DMS 273 treated with DMSO at 0.1 percent for 48 hours (cell line): ENCODE measurements at places on chromosomes 2 and 18.

GRCh38 chr2:8927510-8928455 is 75.7 kb downstream of the MBOAT2 start:
- no peak for DNase-seq

DNA sequence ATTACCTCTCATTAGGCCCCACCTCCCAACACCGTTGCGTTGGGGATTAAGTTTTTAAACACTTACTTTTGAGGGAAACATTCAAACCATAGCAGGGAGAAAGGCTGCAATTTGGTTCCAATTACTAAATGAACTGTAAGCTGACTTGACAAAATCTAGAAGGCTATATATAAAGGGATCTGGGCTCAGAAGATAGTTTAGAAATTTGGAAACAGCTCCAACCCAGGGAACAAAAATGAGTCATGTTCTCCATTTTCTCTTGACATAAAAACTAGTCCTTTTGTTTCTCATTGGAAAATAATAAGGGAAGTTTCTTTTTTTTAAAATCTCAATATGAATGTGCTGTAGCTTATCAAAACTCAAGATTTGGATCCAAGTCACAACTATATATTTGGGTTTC is 17.5 kb downstream of the MOGAT1 start:
- no peak for DNase-seq

DNA sequence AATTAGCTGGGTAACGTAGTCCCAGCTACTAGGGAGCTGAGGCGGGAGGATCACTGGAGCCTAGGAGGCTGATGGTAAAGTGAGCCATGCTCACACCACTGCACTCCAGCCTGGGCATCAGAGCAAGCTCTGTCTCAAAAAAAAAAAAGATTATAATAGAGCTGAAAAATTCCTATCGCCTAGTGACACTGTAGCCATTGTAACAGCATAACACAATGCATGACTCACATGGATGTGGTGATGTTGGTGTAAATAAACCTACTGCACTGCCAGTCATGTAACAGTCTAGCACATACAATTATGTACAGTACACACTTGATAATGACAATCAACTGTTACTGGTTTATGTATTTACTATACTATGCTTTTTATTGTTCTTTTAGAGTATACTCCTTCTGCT is 39.6 kb downstream of the MGAT4A start:
- DNase-seq, result no peak

GRCh38 chr2:158507141-158507540 is 50.4 kb downstream of the PKP4 start:
- peak; percentile 85 for DNase-seq

GRCh38 chr18:25614168-25614567 is 262.2 kb upstream of the ZNF521 start:
- DNase-seq, result no peak

DNA sequence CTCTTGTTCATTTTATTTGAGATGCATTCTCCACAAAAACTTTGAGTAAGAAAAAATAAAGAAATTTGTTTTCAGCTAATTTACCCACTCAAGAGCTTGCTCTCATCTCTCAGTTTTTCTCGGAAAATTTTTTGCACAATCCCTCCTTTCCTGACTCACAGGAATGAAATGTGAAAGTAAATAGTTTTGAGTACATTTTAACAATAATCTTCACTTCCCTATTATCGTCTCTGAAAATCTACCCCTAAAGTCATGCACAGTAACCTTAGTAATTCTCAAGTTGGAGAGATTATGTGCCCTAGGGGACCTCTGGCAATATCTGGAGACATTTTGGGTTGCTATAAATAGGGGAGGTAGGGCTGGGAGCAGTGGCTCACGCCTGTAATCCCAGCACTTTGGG is 2.6 kb downstream of the CYB5A start:
- DNase-seq, result no peak

DNA sequence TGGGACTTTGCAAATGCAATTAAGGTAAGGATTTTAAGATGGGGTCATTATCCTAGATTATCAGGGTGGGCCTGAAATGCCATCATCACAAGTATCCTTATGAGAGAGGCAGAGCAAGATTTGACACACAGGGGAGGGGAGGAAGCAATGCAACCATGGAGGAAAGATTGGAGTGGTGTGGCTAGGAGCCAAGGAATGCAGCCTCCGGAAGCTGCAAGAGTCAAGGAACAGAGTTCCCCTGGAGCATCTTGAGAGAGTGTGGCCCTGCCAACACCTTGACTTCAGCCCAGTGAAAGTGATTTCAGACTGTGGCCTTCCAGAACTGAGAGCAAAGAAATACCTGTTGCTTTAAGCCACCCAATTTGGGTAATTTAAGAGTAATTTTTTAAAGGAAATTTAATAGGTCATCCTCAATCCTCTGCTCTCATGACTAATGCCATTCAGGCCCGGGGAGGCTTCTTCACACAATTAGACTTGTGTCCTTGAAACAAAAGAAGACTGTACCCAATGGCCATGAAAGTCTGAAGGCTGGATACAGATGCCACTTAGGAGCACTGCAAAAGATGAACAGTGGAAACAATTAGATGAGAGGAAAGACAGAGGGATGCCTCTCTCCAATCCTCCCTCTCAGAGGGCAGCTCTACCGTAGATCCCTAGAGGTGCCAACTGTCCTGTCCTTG is 250.3 kb upstream of the ID2 start:
- DNase-seq, result no peak

- no peak for DNase-seq
These were observed 1579.2 kb upstream of the PIK3C3 start for GRCh38 chr18:40375837-40376236.

GRCh38 chr2:28750316-28751251 is 1.0 kb upstream of the PPP1CB start:
- DNase-seq, result no peak

DNA sequence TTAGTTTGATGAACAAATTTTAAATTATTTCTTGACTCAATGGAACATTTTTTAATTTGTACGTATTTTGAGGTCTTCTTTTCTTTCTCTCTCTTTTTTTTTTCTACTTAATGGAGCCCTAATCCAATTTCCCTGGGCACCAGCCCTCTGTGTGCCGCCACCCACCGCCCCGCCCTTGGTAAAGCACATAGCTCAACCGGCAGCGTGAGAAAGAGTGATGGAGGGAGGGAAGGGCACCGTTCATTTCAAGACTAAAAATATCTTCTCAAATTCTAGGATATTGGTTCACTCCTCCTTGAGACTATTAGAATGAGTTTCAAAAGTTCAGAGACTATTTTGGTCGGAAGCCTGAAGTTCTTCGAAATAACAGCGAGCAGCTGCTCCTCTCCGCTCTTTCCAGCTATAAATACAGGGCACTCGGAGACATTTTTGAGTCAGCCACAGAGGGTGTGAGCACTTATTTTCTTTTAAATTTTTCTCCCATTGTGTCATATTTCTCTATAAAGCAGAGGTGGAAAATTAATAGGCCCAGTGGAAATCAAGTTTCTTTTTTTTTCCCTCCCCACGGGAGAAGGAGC is 731.7 kb upstream of the ID2 start:
- no peak for DNase-seq

- no peak for DNase-seq
These were observed 17.8 kb upstream of the ASAP2 start for GRCh38 chr2:9188823-9189222.

DNA sequence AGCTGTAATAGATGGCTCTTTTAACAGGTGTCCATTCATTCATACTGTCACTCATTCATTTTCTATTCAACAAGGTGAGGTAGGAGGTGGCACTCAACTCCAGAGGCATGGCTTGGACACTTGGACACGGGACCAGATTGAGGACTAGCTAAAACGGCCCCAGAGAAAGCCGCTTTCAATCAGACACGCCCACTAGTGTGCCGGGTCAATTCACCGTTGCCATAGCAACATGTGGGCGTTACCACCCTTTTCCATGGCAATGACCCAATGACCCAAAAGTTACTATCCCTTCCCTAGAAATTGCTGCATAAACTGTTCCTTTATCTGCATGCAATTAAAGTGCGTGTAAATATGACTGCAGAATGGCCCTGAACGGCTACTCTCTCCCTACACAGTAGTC is 49.2 kb upstream of the LGALSL start:
- DNase-seq, result no peak

DNA sequence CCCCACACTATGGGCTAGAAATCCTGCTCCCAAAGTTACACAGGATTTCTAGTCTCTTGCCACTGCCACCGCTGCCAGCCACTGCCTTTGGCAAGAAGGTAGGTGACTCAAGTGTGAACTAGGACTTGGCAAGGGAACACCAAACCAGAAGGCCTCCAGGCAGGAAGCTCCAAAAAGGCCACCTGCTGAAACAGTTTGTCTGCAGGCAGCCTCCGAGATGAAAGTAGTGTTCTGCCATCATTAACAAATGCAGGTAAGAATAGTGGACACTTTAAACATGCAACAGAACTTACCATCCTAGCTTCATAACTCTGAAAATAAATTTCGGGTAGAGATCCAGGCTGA is 3.9 kb downstream of the ANKRD44 start:
- no peak for DNase-seq

DNA sequence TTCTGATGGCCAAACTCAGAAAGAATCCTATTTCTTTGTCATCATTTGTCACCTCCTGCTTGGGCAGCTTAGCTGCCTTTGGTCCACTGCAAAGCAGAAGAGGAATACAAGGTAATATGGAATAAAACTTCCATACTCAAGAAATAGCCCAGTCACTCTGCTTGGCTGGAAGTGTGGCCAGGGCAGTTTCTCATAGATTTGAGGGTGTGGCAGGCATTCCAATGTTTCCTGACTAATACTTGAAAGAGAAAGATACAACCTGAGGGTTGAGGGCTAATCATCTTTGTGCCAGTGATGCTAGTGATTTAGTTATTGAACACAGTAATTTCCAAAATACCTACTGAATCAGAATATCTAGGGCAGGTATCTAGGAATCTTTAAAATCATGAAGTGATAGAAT is 83.1 kb downstream of the FAM161A start:
- DNase-seq, result no peak

DNA sequence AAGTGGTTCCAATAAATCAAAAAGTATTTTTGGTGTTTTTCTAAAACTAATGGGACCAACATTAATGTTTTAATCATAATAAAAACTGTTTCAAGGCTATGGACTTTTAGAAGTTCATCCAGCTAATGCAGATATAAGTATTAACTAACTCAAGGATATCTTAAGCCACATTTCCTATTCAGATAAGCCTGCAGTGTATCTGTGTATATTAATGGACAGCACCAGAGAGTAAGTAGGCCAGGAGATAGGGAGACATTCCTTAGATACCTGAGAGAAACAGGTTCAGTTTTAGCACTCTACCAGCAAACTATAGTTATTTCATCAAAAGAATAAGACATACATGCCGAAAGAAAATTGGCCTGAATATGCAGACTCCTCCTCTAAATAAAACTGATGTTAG is 27.3 kb downstream of the PREPL start:
- DNase-seq, result no peak

DNA sequence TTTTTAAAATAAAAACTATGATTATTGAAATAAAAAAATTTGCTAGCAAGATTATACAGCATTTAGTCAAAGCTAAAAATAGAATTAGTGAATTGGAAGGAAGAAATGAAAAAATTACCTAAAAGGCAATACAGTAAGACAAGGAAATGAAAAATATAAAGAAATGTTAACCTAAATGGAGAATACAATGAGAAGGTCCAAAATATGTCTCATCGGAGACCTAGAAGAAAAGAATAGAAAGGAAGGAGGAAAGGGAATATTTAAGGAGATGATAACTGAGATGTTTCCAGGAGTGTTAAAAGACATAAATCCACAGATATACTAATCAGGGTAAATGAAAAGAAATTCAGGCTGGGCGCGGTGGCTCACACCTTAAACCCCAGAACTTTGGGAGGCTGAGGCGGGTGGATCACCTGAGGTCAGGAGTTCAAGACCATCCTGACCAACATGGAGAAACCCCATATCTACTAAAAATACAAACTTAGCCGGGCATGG is 78.9 kb downstream of the AFF3 start:
- no peak for DNase-seq

DNA sequence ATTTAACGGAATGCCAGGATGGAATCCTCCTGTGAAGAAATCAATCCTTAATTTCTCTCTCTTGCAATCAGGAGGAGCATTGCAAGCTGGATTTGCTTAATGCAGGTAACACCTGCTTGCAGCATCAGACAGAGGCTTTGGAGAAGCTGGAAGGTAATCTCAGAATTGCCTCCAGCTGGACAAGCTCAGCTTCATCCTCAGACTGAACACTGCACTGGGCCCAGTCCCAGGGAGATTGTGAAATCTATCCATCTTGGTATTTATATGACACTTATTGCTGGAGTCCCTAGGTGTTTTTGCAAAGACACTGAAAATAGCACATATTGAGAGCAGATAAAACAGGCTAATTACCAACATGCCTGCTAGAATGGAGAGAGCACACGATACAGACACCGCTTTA is 179.4 kb upstream of the SESTD1 start:
- DNase-seq, result no peak

- no peak for DNase-seq
These were observed 93.6 kb upstream of the FZD5 start for GRCh38 chr2:207863345-207863744.

DNA sequence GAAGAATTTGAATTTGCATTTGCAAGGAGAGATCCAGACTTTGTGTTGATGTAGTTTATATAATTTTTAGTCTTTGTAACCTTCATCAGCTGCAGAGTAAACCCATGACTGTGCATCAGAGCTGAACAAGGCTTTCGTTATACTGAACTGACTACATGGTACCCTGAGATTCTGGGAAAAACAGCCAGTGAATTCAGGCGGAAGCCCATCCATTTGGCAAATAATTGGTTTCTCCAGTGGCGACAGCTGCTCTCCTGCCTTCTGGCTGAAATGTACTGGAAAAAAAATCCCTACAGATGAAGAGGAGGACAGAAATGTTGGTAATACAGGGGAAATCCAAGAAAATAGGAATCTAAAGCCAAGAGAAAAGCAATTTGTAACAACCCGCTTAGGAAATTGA is 657.5 kb upstream of the CDH7 start:
- DNase-seq, result no peak

- no peak for DNase-seq
These were observed 66.6 kb upstream of the EML6 start for GRCh38 chr2:54656863-54657262.

DNA sequence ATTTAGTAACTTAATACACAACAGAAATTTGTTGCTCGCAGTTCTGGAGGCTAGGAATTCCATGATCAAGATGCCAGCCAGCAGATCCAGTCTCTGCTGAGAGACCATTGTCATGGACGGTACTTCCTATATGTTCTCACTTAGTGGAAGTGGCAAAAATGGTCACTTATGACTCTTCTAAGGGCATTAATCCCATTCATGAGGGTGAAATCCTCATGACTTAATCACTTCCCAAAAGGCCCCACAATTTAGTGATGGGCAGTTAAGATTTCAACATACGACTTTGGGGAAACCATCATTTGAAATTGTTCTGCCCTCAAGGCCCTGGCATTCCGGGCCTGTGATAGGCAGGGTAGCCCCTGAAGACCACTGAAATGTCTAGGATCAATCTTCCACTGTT is 23.0 kb downstream of the BZW1 start:
- DNase-seq, result no peak

DNA sequence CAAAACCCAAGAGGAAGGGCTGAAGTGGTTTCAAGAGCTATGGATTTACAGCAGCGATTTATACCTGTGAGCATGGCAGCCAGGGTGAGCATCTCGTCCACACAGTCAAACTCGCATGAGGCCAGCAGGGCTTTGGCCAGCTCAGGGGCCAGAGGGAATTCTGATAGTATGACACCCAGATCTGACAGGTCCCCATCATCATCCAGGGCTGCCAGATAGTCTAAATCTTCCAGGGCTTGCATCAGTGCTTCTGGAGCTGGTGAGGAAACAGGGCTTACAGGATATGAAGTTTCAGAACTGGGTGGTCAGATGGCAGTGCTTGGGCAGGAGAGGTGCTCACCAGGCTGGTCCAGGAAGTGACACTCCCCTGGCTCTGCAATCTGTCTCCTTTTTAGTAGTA is 3.5 kb downstream of the DQX1 start:
- no peak for DNase-seq
